ENCODE measurements at places on chromosomes 5 and 9.

- no peaks in the 10 kb centered on the region for H3K27me3 ChIP-seq
- no peaks in the 10 kb centered on the region for H3K4me1 ChIP-seq
- H3K36me3 ChIP-seq: peaks cover 26% of the 10 kb centered on the region
- no peak overlapping the region for H3K4me3 ChIP-seq
Measured at GRCh38 chr9:132931178-132931735, 13.2 kb downstream of the TSC1 start.

- H3K4me3 ChIP-seq: no peak overlapping the region
- no peaks in the 10 kb centered on the region for H3K27me3 ChIP-seq
- H3K36me3 ChIP-seq: no peaks in the 10 kb centered on the region
- H3K4me1 ChIP-seq: no peaks in the 10 kb centered on the region
- DNase-seq: no peak
- H3K27ac ChIP-seq: no peak overlapping the region
Measured at GRCh38 chr5:124865603-124866354, 119.3 kb upstream of the ZNF608 start.

- peaks cover 56% of the 10 kb centered on the region for H3K36me3 ChIP-seq
- peak overlapping the region; percentile 97 for H3K27ac ChIP-seq
- H3K4me1 ChIP-seq: peaks cover 48% of the 10 kb centered on the region
- H3K4me3 ChIP-seq: peak overlapping the region; percentile 84
- no peak for DNase-seq
Measured at GRCh38 chr5:59038798-59039295, 456.0 kb downstream of the RAB3C start.

- H3K4me3 ChIP-seq: no peak overlapping the region
- DNase-seq: no peak
- no peak overlapping the region for H3K27ac ChIP-seq
- peaks cover 5% of the 10 kb centered on the region for H3K27me3 ChIP-seq
Measured at GRCh38 chr5:148941810-148942209, 115.4 kb downstream of the ADRB2 start.

GRCh38 chr5:109016300-109016699, 268.6 kb downstream of the FER start:
- H3K27ac ChIP-seq: no peak overlapping the region
- H3K4me3 ChIP-seq: no peak overlapping the region
- H3K4me1 ChIP-seq: peaks cover 5% of the 10 kb centered on the region
- no peaks in the 10 kb centered on the region for H3K27me3 ChIP-seq
